ENCODE measurements at places on chromosomes 7 and 10. TPM values are rescaled to one million over a fixed set of nuclear protein-coding genes. Genes with fewer than 3 reads are reported as not detected.

The CALCR gene
- not detected for polyA plus RNA-seq

The SFMBT2 gene
- polyA plus RNA-seq: 0.01 TPM

The ASB4 gene
- 2.6 TPM for polyA plus RNA-seq

DNA sequence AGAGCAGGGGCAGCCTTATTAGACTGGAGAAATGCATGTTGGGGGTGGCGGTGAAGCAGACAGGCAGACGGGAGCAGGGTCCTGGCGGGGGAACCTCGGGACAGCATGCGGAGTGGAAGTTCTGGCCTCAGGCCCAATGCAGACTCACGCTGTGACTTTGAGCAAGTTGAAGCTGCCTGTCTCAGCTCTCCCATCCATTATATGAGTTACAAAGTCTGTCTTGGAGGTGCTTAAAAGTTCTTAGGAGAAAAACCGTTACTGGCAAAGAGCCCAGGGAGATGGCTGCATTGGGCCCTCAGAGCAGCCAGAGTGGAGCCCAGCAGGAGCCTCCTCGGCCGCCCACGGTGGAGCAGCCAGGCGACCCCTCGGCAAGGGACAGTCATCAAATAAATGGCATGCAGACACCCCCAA, 509.5 kb downstream of the PLXNA4 start:
- DNase-seq: no peak

DNA sequence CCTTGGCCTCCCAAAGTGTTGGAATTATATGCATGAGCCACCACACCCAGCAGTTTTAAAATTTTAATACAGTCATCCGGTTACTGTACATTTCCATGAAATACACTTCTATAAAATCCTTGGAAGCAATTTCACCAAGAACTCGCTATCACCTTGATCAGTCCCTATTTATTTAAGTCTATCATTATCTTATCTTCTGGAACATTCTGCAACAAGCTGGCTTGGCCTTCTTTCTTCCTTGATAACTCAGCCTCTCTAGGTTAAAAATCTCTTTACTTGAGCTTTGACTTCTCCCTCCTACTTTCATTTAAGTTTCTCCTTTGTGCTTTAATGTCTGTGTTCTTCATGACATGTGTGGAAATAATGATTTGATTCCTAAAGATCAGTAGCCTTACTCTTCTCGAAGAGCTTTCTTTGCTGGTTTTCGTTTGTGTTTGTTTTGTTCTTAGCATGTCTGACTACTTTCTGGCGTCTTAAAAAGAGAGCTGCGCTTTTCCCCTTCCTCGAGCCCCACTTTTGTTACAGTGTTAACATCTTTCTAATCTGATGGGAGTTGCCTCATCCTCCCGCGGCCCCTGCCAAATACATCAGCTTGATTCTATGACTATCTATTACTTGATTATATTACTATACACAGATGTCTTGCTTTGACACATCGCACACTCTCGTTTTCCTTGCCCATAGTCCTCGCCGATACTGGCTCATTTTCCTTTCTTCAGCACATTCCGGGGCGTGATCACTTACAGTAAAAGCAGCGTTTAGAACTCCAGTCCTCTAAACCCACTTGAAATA, 11.1 kb upstream of the CALML5 start:
- DNase-seq: no peak

Measured in HepG2 (cell line).